ENCODE measurements at places on chromosomes 4 and X.

DNA sequence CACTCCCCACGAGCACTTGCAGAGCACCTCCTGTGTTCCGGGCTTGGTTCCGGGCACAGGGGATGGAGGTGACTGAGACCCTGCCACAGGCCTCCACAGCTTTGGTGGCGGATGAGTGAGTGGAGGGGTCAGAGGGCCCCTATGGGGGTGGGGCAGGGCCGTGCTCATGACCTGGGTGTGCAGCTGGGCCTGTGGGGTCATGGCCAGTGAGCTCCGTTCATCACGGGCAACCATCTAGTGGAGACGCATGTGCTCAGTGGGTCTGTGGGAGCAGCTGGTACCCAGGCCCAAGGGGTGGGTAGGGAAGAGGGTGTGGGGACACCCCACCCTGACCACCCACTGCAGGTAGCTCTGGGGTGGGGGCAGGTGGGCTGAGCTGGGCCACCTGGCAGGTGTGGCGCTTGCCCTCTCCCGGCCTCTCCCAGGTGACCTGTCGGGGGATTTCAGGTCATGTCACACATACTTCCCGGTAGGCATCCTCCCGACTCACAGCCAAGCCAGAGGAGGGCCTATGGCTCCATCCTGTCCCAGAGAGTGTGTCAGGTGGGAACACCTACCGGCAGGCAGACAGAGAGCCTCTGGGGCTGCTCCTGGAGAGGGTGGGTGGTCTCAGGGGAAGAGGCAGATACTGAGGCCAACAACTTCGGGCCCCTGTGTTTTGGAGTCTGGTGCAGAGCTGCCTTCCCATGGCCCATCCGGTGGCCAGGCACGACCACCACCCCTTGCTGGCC lies 3.6 kb downstream of the PSAPL1 start:
- DNase-seq = no peak

DNA sequence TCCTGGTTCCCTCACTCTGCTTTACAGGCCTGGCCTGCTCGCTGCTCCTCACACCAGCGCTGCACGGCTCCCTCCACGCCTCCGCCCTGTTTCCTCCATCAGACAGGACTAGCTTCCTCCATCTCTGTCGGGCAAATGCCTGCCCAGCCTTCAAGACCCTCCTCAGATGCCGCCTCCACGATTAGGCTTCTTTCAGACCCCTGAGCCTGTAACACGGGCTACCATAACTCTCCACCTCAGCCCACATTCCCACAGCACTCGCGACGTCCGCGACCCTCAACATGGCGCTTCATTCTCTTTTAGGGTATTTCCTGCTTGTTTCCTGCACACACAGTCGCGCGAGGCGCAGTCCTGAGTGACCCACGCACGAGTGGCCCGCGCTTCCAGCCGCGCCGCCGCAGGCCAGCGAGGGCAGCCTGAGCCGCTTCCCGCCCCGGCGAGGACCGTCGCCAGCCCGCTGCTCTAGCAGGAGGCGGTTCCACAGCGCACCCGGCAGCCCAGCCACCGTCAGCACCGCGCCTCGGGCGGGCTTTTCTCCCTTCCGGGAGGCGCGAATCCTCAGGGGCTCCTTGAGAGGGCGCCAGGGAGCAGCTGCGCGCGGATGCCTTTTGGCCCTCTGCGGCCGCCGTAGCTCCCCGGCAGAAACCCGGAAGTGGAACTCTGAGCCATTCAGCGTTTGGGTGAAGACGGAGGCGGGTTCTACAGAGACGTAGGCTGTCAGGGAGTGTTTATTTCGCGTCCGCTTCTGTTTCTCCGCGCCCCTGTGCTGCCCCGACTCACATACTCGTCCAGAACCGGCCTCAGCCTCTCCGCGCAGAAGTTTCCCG lies at the start of gene FRG1:
Gene FRG1 (plus strand): TSS at position 695 of the 827 bp plus-strand sequence. CDS start 138 bp downstream, outside the sequence.
- DNase-seq = peak; percentile 95

DNA sequence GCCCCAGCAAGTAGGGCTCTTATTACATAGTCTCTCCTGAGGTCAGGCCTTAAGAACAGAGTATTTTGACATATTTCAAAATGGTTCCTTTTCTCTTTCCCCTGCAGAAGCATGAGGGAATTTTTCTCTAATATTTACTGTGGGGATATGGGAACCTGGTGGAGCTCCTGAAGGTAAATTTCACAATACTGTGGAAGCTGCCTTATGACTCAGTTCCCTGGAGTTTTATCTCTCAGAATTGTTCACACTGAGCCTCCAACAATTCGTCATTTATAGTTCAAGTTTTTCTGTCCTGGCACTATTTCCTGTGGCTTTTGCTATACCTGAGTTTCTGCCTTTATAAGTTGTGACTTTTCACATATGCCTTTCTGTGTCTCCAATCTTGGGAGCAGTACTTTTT lies 607.2 kb upstream of the NDST4 start:
- DNase-seq = no peak

DNA sequence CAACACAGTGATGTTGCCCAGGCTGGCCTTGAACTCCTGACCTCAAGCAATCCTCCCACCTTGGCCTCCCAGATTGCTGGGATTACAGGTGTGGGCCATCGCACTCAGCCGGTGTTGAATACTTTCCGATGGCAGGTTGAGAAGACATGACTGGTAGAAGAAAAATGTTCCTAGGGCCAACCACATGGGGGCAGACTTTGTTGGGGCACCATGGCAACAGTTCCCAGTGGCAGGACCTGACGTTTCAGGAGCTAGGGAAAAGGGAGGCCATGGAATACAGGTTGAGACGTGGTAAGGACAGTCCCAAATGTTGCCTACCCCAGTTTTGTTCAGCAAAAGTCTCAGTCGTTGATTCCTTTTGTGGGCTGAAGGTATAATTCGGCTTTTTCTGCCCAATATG lies 134.6 kb downstream of the ASMT start:
- no peak for DNase-seq

- peak; percentile 65 for DNase-seq
These were observed 118.0 kb upstream of the WDFY3 start for GRCh38 chr4:85084371-85085094.

GRCh38 chr4:22877486-22878052 lies 184.8 kb downstream of the GBA3 start:
- DNase-seq = no peak

Measured in kidney tubule cell (primary cell).